Kidney epithelial cell (primary cell): ENCODE measurements at places on chromosomes 7 and 10. TPM values are rescaled to one million over a fixed set of nuclear protein-coding genes. Genes with fewer than 3 reads are reported as not detected.

The CDH23 gene
- total RNA-seq, result 0.04 and 0.14 TPM in 2 replicates

The SAP25 gene
- 0.62 TPM in 1 of 2 replicates, not detected in the other for total RNA-seq

DNA sequence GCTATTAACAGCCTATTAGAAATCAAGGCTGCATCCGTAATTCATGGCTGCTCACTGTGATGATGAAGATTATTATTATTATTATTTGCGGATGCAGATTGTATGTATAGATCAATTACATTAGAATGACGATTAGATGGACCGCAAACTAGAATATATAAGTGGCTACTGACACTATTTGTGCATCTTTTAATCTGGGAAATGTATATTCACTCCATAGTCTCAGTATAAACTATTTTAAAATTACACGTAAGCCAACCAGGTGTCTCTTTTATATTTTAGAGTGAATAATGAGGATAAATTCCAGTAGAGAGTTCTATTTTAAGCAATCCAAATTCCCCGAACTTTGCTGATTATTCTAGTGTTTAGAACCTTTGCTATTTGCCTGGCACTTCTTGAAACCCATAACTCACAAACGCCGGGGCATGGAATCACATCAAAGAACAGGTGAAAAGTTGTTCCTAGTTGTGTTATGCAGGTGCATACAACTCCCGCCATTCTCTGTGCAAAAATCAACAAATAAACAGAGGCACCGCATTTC, 509 bp upstream of the ING3 start:
- DNase-seq, result no peak

The APBB1IP gene
- total RNA-seq, result 0.07 and 1.8 TPM in 2 replicates

The PON1 gene
- total RNA-seq, result not detected in 2 replicates

DNA sequence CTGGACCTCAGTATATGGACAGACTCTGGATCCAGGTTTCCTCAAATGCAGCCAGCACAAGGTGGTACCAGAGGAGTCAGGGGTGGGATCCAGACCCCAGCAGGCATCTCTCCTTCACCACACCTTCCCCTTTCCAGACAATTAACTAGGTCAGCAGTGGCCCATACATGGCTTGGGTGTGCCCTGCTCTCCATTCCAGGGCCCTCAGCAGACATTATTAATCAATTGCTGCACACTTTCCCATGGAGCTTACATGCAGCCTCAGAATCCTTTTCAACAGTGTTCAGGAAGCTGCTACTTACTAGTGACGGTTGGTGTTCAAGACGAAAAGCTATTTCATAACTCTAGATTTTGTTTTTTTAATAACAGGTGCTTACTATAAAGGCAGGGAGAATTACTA, 6.0 kb downstream of the COL13A1 start:
- no peak for DNase-seq

The SUGCT gene
- total RNA-seq, result 4.0 and 10.1 TPM in 2 replicates

DNA sequence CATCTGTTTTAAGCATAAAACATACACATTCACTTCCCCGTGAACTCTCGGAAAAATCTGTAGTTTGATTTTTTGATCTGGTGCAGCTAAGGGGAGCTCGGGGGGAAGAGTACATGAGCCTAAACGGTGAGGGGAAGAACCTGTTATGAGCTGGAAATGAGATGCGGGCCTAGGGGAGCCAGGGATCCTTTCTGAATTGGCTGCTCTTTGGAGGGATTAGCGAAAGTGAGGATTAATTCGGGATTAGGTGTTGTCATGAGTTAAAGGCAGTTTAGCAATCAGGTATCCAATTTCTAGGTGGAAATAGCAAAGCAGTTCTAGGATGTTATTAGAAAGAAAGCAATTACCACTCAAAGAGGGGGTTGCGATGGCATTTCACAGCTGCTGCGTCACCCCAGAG, 51.1 kb upstream of the ADARB2 start:
- DNase-seq, result no peak

The FOXI2 gene
- 0.21 and 0.34 TPM in 2 replicates for total RNA-seq

DNA sequence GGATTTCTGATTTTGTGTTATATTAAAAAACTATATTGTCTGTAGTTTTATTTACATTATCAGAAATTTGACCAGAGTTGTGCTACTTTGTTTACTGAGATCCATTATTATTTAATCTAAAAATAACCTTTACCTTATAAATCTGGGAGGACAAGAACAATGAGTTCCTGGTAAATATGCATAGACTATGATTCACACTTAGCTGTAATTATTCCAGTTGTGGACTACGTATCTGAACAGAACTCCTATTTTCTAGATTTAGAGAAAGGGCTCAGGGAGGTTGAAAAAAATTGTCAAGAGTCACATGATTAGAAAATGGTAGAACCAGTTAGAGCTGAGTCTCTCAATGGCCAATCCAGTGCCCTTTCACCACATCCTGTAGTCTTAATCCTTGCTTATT, 4.2 kb upstream of the GPR158 start:
- DNase-seq, result no peak

DNA sequence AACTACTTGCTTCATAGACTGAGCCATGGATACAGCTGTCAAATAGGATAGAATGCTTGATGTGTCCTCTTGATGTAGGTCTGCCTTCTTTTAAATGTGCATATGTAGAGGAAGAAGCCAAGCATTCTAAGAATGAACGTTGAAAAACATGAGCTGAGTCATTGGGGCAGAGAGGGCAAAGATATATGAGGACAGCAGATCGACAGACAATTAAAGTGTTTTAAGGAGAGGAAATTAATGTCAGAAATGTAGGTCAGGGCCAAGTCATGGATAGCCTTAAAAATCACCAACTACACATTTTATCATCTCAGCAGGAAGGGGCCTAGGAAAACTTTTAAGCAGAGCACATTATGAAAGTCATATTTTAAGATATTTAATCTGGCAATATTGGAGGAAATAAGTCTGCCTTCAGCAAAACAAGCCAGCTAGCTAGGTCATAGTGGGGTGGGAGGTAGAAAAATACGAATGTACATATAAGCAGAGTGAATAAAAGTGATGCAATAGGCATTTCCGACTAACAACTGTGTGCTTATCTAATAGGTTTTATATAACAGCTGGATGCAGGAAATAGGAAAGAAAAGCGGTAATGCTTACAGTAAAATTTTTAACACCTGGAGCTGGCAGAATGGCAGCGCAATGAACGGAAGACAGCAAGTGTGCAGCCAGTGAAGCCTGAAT, 638.3 kb upstream of the TPK1 start:
- no peak for DNase-seq

The RNF133 gene
- total RNA-seq, result 0.68 TPM in 1 of 2 replicates, not detected in the other

The KCND2 gene
- total RNA-seq, result 0.27 and 0.29 TPM in 2 replicates

DNA sequence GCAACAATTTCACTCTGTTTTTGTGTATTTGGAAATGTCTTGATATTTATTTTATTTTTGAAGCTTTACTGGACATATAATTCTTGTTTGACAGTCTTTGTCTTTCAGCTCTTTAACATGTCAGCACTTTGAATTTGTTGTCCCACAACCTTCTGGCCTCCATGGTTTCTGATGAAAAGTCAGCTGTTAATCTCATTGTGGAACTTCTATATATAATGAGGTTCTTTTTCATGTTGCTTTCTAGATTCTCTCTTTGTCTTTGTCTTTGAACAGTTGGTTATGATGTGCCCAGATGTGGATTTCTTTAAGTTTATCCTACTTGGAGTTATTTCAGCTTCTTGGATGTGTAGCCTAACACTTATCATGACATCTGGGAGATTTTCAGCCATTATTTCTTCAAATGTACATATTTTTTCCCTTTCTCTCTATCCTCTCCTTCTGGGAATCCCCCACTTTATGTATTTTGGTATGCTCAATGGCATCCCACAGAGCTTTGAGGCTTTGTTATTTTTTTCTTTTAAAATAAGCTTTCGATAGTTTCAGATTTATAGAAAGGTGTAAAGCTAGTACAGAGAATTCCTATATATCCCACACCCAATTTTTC, 9.5 kb upstream of the LMTK2 start:
- no peak for DNase-seq

- DNase-seq, result no peak
Observed at GRCh38 chr10:33377658-33378025, 43.2 kb upstream of the NRP1 start.

- DNase-seq, result no peak
Observed at GRCh38 chr10:3469639-3470020, 297.0 kb upstream of the PITRM1 start.

- no peak for DNase-seq
Observed at GRCh38 chr7:73623798-73624668, at the start of gene MLXIPL. Gene MLXIPL (minus strand): TSS chr7:73624522. CDS start chr7:73624492, 30 bp downstream.

The ZWINT gene
- total RNA-seq, result 15.8 and 26.2 TPM in 2 replicates

DNA sequence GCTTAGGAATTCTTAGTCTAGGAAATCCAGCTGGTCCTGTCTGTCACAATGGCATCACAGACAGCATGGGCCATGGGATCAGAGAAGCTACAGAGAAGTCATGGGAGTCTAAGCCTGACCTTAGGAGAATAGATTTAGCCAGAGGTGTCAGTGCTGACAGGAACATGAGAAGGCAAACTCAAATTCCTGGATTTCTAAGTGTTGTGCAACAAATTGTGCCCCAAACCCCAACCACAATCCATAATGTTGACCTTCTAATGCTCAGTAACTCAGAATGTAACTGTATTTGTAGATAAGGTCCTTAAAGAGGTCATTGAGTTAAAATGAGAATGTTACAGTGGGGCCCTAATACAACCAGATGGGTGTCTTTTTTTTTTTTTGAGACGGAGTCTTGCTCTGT, 95.9 kb upstream of the RHOBTB1 start:
- no peak for DNase-seq

The CAMK2B gene
- total RNA-seq, result 0.68 TPM in 1 of 2 replicates, not detected in the other

- DNase-seq, result no peak
Observed at GRCh38 chr10:132419538-132420468, 22.8 kb downstream of the PWWP2B start.

DNA sequence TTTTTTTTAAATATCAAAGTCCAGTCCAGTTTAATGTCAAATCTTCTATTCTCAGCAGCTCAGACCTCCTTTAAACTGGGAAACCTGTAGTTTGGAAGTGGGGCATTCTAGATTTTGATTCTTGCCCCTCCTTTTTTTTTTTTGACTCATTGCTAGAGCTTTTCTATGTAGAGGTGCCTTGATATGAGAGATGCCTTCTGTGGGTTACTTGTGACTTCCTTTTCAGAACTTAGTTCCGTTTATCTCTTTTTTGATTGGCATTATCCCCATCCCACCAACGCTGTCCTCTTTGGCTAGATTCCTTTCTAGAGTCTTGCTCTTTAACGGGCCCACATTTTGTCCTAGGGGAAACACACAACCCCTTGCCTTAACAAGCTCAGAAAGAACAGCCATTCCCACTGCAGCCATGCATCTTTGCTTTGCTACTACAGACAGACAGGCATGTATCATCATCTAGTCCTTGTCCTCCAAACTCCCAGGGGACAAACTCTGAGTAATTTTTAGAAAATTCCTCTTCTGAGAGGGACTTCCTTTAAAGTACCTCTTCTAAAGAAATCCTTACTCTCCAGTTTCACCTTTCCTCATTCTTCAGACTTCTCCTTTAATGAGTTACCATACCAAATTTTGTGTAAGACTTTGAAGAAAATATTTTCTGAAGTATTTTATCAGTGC, 153.6 kb downstream of the PHF14 start:
- no peak for DNase-seq
